HFF-Myc (cell line): ENCODE measurements at places on chromosomes 2 and 18.
A peak's percentile ranks its signal among the peaks of the same experiment; 100 is the strongest.

DNA sequence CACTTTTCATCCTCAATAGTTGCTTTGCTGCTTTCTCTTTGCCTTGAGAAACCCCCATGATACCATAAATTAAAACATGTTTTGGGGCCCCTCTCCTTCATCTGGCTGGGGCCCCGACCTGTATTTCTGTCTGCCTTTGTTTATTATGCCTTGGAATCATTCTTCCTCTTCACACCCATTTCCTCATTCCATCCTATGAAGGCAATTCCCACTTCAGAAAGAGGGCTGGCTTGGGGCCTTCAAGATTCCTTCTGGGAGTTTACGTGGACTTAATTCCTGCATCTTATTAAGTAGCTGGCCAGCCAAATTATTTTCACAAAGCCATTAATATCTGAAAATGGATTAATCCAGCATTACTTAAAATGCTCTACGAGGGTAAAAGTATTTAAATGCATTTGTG lies 6.8 kb upstream of the LRRTM1 start:
- DNase-seq: no peak

GRCh38 chr2:151334082-151334815 lies 23.1 kb upstream of the TNFAIP6 start:
- peak; percentile 90 for DNase-seq

GRCh38 chr2:47815764-47816163 lies 32.8 kb downstream of the MSH6 start:
- DNase-seq: no peak

DNA sequence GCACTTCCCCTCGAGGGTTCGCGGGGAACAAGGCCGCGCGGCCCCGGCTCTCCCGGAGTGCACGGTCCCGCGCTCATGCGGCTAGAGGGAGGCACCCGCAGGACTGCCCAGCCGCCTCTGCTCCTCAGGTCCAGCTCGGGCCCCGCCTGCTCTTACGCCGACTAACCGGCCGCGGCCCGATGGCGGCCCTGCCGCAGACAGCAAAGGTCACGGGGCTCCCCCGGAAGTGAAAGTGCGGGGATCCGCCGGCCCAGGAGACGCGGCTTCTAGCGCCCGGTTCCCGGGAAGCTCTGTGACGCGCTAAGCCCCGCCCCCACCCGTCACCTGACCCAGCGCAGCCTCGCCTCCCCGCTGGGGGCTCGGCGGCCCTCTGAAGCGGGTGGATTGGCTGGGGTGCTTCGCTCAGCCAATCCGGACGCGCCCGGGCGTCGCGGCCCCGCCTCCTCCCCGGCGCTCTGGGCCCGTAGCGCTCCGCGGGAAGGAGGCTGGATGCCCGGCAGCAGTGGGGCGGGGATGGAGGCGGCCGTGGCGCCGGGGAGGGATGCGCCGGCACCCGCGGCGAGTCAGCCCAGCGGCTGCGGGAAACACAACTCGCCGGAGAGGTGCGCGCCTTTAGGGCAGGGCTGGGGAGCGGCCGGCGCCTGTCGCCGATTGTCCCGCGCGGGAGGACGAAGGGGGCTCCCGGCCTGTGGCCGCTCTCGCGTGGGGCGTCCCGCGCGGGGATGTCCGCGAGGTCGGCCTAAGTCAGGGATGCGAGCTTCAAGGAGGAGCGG lies at the start of gene SCLY:
TSS of gene SCLY (plus strand) at position 460 of the 773 bp plus-strand sequence. CDS start at position 514, 54 bp downstream.
- peak; percentile 72 for DNase-seq

GRCh38 chr18:48868468-48869466 lies 82.0 kb downstream of the SMAD7 start:
- no peak for DNase-seq

GRCh38 chr18:39531659-39532058 lies 1966.1 kb upstream of the CELF4 start:
- DNase-seq: no peak

- no peak for DNase-seq
Measured at GRCh38 chr2:17035010-17035409, 369.4 kb upstream of the CYRIA start.

GRCh38 chr2:65116645-65117044 lies 13.3 kb downstream of the RAB1A start:
- no peak for DNase-seq

- DNase-seq: no peak
Measured at GRCh38 chr2:64650722-64651338, 2.9 kb downstream of the SERTAD2 start.

GRCh38 chr18:8623549-8624106 lies 14.4 kb downstream of the RAB12 start:
- no peak for DNase-seq

- no peak for DNase-seq
Measured at GRCh38 chr2:5121642-5122041, 570.5 kb upstream of the SOX11 start.

DNA sequence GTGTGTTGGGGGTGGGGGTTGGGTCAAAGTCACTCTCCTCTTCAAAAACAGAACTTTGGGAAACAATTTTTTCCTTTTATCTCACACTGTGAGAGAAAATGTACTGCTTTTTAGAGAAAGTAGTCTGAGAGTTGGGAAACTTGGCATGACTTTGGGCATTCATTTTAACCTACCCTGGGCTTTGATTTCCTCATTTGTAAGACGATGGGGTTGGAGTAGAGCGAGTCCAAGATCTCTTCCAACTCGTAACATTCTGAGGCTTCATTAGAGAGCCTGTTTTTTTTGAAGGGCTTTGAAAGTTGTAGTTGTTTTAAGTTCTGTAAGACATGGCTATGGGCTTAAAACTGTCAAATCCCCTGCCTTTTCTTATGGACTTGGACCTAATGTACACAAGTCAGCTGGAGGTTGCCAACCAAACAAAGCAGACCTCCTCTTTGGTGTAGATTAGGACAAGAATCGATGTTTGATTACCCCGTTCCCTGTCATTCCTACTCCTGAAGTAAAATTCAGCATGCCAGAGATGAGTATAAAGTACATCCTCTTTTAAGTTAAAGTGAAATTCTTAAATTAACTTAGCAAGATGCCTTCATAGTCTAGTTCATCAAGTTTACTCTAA lies 8.4 kb downstream of the PHLPP1 start:
- no peak for DNase-seq

DNA sequence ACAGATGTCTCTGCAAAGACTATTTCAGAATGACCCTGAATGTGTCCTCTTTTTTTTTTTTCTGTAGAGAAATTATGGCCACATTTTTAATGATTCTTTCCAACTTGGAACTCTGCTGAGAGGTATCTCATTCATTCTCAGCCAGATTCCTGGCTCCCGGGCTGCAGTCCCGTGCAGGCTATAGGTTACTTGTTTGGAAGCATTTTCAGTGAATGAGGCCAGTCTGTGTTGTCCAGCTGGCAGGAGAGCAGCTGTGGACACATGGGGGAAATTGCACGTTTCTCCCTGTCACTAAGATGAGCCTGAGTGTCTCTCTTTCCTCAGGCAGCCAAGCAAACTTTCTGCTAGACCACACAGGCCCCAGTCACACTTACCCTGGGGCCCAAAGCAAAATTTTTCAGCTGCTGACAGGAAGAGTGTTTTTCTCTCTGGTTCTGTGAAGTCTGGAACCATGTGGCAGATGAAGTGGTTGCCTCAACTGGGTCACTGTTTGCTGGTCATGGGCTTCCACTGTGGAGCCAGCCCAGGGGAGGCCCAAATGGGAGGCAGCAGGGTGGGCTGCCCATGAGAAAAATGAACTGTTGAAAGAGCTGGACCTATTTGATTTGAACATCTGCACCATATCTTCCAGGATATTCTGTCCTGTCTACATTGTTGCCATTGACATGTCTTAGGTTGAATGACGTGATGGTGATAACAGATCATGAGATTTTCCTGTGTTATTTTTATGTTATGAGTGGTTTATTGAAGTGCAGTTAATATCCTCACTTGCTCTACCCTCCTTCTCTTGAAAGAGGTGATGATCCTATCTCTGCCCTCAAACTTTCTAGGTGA lies 431.2 kb downstream of the LPIN1 start:
- DNase-seq: no peak

- DNase-seq: no peak
Measured at GRCh38 chr2:84040281-84040680, 418.8 kb downstream of the SUCLG1 start.

GRCh38 chr2:32436150-32436549 lies 79.3 kb downstream of the BIRC6 start:
- DNase-seq: no peak

GRCh38 chr18:55243857-55244256 lies 284.6 kb upstream of the CCDC68 start:
- DNase-seq: no peak

- no peak for DNase-seq
Measured at GRCh38 chr2:128325611-128326181, 7.0 kb upstream of the HS6ST1 start.

DNA sequence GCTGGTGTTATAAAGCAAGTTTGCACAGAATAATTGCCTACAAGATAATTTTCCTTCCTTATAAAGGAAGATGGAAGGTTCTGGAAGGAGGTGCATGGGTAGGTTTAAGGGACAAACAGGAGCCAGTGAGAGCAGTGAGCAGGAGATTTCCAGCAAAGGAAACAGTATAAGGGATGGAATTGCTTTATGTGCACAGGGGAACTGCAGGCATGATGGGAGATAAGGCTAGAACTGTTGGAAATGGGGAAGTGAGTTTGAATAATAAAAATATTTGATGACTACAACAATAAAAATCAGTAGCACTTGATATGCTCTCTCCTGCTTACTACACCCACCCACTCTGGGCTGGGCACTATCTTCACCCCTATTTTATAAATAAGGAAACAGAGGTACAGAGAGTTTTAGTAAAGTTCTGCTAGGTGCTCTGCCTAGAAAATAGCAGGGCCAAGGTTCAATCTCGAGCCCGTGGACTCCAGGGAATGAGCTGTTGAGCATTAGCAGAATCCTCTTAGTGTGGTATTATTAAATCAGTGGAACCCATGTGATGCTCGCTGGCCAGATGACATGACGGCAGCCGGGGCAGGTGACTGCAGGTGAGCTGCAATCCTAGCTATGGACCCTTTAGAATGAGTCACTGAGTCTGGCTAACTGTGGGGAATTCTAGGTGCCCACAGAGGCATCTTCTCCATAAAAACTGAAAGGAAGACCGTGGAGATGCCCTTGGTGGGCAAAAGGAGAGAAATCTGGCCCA lies 302.5 kb downstream of the PIEZO2 start:
- DNase-seq: no peak

DNA sequence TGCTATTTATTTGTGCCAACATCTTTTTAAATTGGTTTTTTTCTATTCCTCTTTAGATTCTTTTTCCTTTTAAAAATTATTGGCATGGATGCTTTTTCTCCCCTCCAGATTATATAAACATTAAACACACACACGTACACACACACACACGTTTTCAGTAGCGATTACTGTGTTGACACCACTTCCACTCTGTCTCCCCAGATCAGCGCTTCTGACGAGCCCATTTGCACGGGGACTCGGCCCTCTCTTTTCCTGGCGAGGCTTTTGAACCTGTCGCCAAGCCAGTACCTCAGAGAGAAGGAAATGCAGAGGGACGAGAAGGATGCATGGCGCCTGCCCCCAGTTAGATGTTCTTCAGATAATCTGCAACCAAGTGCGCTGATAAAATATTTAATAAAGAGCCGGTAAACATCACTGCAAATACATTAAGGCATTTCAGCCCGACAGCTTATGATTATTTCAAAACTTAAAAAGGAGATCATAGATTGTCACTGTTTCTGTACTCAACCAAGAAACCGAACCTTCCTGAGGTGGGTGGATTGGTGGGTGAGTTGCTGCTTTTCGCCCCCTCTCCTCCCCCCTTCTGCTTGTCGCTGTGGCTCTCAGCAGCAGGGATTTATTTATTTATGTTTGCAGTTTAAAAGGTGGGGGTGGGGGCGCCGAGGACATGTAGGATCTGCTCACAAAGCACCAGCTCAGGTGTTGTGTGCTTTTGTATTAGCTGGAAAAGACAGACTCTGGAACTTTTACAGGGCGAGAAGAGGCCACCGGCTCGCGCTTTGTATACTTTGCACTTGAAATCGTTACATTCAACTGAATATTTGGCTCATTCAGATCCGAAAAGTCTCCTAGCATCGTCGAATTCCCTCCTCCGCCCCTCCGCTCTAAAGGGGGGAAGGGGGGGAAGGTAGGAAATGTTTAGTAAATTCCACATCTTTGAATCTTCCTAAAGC lies 787 bp upstream of the TBR1 start:
- DNase-seq: no peak

DNA sequence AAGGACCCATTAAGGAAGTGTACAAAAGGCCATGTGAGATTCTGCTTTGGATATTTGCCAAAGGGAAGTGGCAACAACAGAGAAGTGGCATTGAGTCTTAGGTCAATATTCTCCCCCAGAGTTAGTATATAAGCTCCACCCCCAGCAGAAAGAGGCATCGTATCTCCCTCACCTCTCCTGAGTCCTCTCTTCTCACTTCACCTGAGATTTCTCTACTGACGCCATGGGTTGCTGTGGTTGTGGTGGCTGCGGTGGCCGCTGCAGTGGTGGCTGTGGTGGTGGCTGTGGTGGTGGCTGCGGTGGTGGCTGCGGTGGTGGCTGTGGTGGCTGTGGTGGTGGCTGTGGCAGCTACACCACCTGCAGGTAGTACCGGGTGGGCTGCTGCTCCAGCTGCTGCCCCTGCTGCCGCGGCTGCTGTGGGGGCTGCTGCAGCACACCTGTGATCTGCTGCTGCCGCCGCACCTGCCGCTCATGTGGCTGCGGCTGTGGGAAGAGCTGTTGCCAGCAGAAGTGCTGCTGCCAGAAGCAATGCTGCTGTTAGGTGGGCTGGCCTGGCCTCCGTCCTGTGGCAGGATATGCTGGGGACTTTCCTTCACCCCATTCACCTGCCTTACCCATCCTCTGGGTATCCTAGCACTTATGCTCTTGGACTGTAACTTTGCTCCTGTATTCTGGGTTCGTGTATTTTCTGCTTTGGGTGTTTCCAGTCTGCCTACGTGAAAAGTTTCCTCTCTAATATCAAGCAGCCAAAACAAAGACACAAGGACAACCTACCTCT lies 5.9 kb downstream of the SCYGR3 start:
- no peak for DNase-seq

- no peak for DNase-seq
Measured at GRCh38 chr2:182954789-182955188, 83.5 kb downstream of the NCKAP1 start.

DNA sequence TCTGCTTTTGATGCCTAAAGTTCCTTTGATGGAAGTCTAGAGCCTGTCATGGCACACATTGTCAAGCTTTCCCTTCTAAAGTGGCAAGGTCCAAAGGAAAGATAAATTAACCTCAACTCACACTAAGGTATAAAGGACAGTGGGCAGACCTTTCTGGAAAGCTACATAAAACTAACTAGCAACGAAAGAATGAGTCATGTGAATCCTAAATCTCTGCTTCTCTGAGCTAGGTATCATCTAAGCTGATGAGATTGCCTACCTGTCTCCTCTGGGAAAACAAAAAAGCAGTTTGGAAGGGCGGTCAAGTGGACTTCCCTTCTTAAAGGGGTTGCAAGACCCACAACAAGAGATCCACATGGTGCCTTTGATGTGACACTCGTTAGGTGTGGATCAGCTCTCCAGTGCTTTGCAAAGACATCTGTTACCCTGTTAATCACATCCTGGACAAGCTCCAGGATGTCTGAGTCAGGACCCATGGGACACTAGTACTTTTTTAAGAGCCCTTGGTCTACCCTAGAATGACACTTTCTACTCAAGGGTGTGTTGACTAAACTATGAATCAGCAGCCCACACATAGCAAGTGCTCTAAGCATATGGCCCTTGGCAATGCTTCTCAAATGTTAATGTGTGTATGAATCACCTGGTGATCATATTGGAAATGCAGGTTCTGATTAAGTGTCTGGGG lies 173.5 kb downstream of the ALK start:
- DNase-seq: peak; percentile 78

- no peak for DNase-seq
Measured at GRCh38 chr2:161409308-161409907, 6.7 kb upstream of the TBR1 start.

- no peak for DNase-seq
Measured at GRCh38 chr18:56563568-56563967, 74.8 kb downstream of the TXNL1 start.
